Naive thymus-derived CD4-positive, alpha-beta T cell (primary cell): ENCODE measurements at places on chromosomes 2 and 18. TPM values are rescaled to one million over a fixed set of nuclear protein-coding genes. Genes with fewer than 3 reads are reported as not detected.

DNA sequence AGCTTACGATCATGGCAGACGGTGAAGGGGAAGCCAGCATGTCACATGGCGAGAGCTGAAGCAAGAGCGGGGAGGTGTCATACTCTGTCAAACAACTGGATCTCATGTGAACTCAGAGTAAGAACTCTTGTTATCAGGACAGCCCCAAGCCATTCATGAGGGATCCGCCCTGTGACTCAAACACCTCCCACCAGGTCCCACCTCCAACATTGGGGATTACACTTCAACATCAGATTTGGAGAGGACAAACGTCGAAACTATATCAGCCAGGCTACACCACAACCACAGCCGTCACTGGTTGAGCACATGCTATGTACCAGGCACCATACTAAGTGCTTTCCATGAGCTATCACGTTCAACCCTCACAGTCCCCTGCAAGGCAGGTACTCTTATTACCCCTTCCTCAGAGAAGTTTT lies 293.8 kb downstream of the PRKCE start:
- no peak overlapping the region for H3K27ac ChIP-seq
- no peaks in the 10 kb centered on the region for H3K36me3 ChIP-seq
- H3K4me3 ChIP-seq = no peak overlapping the region
- H3K4me1 ChIP-seq = no peaks in the 10 kb centered on the region
- H3K27me3 ChIP-seq = no peaks in the 10 kb centered on the region
- DNase-seq = no peak

- DNase-seq = peak; percentile 19
- H3K4me1 ChIP-seq = peaks cover 6% of the 10 kb centered on the region
- H3K27me3 ChIP-seq = peaks cover 2% of the 10 kb centered on the region
Measured at GRCh38 chr2:173355132-173355865, 627 bp downstream of the CDCA7 start.

GRCh38 chr2:175432021-175432420 lies 250.5 kb upstream of the ATP5MC3 start:
- H3K27me3 ChIP-seq = no peaks in the 10 kb centered on the region
- H3K27ac ChIP-seq = no peak overlapping the region
- H3K4me3 ChIP-seq = no peak overlapping the region
- no peaks in the 10 kb centered on the region for H3K4me1 ChIP-seq
- no peak for DNase-seq
- H3K36me3 ChIP-seq = no peaks in the 10 kb centered on the region

GRCh38 chr2:8877332-8877731 lies 39.9 kb upstream of the KIDINS220 start:
- H3K27ac ChIP-seq = no peak overlapping the region
- no peak for DNase-seq
- no peaks in the 10 kb centered on the region for H3K4me1 ChIP-seq
- H3K36me3 ChIP-seq = no peaks in the 10 kb centered on the region
- H3K4me3 ChIP-seq = no peak overlapping the region
- H3K27me3 ChIP-seq = no peaks in the 10 kb centered on the region

GRCh38 chr2:37366773-37367172 lies 22.3 kb downstream of the QPCT start:
- H3K27me3 ChIP-seq = no peaks in the 10 kb centered on the region
- H3K4me3 ChIP-seq = no peak overlapping the region
- peaks cover 21% of the 10 kb centered on the region for H3K4me1 ChIP-seq
- no peaks in the 10 kb centered on the region for H3K36me3 ChIP-seq
- no peak for DNase-seq

DNA sequence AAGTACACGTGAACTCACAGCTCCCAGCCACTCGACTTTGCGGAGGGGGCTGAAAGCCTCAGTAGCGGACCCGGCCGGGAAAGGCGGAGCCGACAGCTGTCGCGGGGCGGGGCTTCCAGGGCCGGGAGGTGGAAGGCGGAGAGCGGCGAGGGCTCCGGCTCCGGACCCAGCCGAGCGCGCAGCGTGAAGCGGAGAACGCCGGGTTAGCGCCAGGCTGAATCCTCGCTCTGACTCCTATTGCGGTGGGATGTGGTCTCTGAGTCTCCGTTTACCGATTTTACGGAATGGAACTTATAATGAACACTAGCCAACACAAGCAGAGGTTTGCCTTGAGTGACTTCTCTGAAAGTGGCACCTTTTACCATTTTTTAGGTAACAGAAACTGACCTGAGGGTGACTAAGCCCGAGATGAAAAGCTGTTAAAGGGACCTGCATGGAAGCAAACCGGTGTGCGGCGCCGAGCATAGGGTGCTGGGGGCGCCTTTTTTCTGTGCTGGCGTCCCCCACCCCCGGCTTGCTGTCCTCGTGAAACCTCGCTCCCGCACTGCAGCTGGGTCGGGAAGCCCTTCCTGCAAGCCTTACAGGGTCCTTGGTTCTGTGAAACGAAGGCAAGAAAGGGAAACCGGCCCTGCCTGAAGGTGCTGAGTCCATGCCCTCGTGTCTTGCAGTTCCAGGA lies 72.9 kb downstream of the EN1 start:
- H3K4me3 ChIP-seq = no peak overlapping the region
- no peaks in the 10 kb centered on the region for H3K36me3 ChIP-seq
- H3K4me1 ChIP-seq = no peaks in the 10 kb centered on the region

GPR35 gene
- polyA plus RNA-seq = 0.20 TPM
